Kidney epithelial cell (primary cell): ENCODE measurements at places on chromosomes 7 and 10. TPM values are rescaled to one million over a fixed set of nuclear protein-coding genes. Genes with fewer than 3 reads are reported as not detected.
A peak's percentile ranks its signal among the peaks of the same experiment; 100 is the strongest.

The GALNT17 gene
- total RNA-seq = 3.3 and 5.0 TPM in 2 replicates

The BNIP3 gene
- total RNA-seq = 57.3 and 70.7 TPM in 2 replicates

The STOX1 gene
- total RNA-seq = 0.21 and 0.71 TPM in 2 replicates

The NUDT1 gene
- 15.5 and 21.0 TPM in 2 replicates for total RNA-seq

The GHRHR gene
- total RNA-seq = not detected in 2 replicates

The ADCK2 gene
- 40.3 and 40.9 TPM in 2 replicates for total RNA-seq

The AOAH gene
- total RNA-seq = 2.6 and 4.4 TPM in 2 replicates

The NCF1 gene
- 1.9 and 2.3 TPM in 2 replicates for total RNA-seq

The TMEM140 gene
- total RNA-seq = 0.75 and 1.8 TPM in 2 replicates

GRCh38 chr10:25707572-25707971 lies 226.5 kb upstream of the MYO3A start:
- DNase-seq = no peak

DNA sequence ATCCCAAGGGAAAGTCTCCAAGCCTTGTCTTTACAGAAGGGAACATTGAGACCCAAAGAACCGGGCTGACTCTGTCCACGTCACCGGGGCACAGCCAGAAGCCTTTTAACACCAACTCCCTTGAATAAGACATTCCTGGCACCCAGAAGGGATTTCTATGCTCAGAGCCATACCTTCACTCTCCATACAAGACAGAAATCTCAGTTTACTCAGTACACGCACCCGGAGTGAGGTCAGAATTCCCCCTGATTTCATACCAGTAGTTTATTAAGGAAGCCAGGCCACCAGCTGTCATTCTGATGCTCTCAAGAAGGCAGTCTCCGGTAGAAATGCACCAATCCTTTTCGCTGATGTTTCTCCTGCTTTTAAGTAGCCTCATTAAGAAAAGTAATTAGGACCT lies 134.2 kb upstream of the KCNMA1 start:
- DNase-seq = no peak

DNA sequence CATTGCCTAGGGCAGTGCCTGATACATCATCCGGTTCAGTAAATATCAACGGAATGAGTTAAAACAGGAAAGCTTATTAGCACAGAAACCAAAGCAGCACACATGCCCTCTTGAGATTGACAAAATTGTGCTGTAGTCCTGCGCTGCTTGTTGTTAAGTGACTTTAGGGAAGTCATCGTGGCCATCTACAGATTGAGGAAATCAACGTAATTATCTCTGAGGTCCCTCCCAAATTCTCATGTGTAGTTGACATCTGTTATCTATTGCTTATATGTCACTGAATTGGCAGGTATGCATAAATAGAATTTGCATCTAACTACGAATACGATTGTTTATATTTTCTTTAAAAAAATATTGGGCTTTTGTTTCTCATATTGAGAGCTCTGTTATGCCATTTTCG lies 3.5 kb upstream of the GNB2 start:
- DNase-seq = no peak

DNA sequence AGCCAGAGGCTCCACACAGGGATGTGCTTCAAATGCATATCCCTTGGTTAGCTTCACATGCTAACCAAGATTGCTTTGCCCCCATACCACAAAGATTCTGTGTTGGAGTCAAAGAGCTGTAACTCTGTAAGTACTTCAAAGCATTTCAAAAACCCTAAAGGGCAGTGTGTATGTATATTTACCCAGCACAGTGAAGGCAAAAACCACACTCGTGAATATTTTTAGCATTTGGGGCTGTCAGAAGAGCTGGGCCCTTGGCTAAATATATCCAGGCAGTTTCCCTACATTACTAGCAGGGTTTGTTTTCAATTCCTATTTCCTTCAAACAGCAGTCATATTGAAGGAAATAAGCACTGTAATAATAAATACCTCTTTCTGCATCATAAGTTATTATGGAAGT lies 84.2 kb upstream of the STEAP1B start:
- DNase-seq = no peak

GRCh38 chr10:114698271-114699061 lies 40.4 kb upstream of the ABLIM1 start:
- DNase-seq = no peak

GRCh38 chr10:98363220-98363619 lies 51.8 kb downstream of the PYROXD2 start:
- no peak for DNase-seq

DNA sequence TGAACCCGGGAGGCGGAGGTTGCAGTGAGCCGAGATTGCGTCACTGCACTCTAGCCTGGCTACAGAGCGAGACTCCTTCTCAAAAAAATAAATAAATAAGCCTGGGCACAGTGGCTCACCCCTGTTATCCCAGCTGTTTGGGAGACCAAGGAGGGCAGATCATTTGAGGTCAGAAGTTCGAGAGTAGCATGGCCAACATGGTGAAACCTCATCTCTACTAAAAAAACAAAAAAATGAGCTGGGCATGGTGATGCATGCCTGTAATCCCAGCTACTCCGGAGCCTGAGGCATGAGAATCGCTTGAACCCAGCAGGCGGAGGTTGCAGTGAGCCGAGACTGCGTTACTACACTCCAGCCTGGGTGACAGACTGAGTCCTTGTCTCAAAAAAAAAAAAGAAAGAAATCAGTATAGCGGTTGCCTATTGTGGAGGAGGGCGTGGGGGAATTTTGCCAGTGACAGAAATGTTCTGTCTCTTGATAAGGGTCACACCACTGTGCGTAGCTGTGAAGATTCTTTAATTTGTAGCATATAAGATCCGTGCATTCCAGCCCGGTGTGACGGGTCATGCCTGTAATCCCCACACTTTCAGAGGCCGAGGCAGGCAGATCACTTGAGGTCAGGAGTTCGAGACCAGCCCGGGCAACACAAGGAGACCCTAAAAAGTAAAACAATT lies 17.9 kb upstream of the EIF3B start:
- no peak for DNase-seq

DNA sequence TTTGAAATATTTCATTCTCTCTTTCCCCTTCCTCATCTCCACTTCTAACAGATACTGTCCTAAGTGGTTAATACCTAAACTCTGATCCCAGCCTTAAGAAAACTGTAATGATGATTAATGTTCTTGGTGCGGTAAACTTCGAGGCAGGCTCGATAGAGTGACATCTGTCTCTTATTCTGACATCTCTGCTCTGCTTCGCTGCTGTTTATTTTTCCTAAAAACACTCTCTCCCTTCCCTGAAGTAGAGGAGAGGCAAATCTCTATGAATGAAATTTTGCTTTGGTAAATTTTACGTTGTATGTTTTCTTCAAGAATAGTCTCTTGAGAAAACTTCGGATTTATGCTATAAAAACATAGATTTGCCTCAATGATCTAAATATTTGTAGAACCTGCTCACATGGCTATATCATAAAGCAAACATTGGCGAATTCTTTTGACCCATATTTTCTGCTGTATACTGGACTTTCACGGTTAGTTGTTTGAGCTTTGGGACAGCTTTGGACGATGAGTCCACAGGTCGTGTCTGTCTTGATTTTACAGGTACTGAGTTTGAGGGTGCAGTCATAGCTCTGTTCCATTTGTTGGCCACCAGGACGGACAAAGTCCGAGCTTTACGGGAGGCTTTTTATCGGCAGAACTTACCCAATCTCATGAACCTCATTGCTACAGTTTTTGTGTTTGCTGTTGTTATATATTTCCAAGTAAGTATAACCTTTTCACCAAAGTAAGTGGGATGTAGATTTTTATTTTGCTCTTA lies 27.1 kb downstream of the SEC61A2 start:
- DNase-seq = no peak

DNA sequence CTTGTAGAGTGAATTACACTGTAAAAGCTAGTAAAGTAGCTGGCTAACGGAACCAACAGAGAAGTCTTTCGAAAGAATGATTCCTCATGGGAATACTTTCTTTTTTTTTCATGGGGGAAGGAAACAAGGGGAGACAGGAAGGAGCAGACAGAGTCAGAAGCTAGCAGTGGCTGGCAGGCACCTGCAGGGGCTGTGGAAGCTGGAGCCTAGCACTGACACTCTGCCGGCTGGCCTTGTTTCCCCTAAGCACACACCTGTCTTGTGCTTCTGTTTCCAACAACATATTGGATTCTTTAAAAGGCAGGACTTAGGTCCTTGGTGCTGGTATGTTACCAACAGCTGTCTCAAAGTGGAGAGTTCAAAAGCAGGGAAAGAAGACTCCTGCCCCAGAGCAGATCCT lies 24.7 kb downstream of the NOD1 start:
- DNase-seq = no peak

DNA sequence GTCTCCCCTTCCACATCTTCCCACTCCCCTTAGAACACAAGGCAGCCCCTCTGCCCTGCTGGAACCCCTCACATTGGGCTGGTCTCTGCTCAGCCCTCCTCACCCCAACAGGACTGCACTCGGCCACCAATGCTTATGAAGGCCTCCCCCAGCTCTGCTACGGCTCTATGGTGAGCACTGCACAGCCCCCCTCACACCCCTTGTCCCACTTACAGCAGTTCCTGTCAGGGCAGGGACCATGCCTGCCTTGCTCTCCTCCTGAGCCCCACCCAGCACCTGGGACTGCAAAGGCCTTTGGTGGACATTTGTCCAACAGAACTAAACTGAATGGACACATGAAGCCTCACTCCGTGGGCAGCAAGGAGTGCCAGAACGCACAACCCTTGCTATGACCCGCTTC lies 171.9 kb downstream of the GRID1 start:
- DNase-seq = no peak

GRCh38 chr10:37434091-37434490 lies 308.7 kb downstream of the ANKRD30A start:
- no peak for DNase-seq

DNA sequence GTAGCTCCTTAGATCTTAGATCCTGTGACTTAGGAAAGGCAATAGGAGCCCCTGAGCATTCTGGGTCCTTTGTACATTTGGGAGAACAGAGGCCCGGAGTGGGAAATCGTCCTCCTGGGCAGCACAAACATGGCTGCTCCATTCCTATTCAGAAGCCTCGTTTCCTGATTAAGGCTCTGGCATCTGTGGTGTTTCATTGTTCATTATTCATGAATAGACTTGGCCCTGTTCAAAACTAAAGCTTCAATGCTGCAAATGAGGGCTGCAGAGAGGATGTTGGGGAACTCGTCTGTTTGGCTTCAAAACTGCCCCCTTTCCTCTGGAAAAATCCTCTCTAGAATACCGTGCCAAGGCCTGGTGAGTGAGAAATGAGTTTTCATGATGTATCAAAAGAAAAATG lies 3.4 kb upstream of the HTRA1 start:
- no peak for DNase-seq

- DNase-seq = peak; percentile 93
Observed at GRCh38 chr10:10911471-10911921, 106.2 kb upstream of the CELF2 start.

DNA sequence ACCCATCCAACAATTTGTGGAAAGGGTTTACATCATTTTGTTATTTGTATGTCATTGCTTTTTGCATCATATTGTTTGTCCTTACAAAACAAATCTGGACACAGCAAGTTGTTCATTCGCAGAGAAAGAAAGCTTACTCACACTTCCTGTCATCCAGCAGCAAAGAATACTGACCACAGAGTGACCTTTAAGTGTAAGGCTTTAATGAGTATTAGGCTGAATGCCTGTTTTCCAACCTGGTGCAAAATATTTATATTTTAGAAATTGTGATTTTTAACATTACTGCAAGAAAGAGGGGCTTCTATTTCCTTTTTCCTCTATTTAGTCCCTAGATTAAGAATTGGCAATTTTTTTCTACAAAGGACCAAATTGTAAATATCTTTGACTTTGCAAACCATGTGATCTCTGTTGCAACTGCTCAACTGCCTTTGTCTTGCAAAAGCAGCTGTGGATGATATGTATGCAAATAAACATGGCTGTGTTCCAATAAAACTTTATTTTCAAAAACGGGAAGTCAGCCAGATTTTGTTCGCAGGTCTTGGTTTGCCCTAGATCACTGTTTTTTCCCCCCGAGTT lies 27.8 kb upstream of the ITGB1 start:
- no peak for DNase-seq

GRCh38 chr10:17263580-17263979 lies 35.5 kb downstream of the VIM start:
- no peak for DNase-seq

DNA sequence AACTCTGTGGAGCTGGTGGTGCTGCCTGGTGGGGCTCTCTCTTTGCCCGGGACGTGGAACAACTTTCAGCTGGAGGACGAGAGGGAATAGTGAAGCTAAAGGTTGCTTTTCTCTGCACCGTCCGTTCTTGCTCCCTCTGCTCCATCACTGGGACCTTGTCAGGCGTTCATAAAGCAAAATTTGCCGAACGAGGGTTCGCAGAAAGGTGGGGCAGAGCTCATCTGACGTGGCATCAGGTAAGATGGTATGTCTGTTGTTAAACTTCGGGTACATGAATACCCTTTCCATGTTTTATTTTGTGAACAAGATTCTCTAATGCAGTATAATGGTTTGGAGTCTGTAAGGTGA lies 416 bp downstream of the BBS9 start:
- DNase-seq = no peak

- no peak for DNase-seq
Observed at GRCh38 chr7:141360416-141360760, 190.8 kb upstream of the AGK start.

DNA sequence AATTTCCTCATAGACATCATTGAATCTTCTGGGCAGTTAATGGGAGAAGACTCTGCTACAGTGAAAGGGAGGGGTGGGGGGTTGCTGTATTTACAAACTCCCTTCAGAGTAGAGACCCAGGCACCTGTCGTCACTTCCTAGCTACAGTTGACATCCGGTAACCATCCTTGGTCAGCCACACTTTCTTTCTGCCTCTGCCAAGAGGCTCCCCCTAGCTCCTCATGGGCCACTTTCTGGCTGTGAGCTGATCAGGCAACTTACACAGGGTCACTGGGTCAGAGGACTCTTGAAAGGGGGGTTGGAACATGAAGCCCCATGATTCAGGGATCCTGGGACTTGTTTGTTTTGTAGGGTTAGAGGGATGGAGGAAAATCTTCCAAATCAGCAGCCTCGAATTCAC lies 1.2 kb downstream of the TECPR1 start:
- DNase-seq = no peak

DNA sequence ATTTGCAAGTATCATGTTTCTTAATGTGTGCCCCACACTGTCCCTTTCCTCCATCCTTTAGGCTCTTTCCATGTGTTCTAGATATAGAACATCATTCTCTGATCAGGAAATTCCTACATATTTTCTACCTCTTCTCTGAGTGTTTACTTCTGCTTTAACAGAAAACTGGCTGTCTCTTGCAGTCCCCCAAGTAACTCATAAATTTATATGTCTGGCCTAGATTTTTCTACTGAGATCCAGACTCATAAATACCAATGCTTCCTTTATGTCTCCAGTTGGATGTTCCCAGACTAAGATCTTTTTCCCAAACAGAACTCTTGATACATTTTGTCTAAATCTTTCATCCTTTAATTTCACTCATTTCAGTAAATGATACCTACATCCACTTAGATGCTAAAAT lies 181.8 kb downstream of the CDK14 start:
- no peak for DNase-seq

- no peak for DNase-seq
Observed at GRCh38 chr7:144439717-144440205, 36.3 kb upstream of the NOBOX start.
